Left lung (tissue), 14 donors: ENCODE measurements at places on chromosomes 6 and 20.

GRCh38 chr6:143992285-143992684 is 15.8 kb downstream of the PLAGL1 start:
- H3K4me1 ChIP-seq = no peaks in the 10 kb centered on the region
- H3K4me3 ChIP-seq = no peak overlapping the region
- H3K36me3 ChIP-seq = no peaks in the 10 kb centered on the region
- no peak overlapping the region for H3K27ac ChIP-seq
- H3K27me3 ChIP-seq = no peaks in the 10 kb centered on the region
- DNase-seq = no peak

DNA sequence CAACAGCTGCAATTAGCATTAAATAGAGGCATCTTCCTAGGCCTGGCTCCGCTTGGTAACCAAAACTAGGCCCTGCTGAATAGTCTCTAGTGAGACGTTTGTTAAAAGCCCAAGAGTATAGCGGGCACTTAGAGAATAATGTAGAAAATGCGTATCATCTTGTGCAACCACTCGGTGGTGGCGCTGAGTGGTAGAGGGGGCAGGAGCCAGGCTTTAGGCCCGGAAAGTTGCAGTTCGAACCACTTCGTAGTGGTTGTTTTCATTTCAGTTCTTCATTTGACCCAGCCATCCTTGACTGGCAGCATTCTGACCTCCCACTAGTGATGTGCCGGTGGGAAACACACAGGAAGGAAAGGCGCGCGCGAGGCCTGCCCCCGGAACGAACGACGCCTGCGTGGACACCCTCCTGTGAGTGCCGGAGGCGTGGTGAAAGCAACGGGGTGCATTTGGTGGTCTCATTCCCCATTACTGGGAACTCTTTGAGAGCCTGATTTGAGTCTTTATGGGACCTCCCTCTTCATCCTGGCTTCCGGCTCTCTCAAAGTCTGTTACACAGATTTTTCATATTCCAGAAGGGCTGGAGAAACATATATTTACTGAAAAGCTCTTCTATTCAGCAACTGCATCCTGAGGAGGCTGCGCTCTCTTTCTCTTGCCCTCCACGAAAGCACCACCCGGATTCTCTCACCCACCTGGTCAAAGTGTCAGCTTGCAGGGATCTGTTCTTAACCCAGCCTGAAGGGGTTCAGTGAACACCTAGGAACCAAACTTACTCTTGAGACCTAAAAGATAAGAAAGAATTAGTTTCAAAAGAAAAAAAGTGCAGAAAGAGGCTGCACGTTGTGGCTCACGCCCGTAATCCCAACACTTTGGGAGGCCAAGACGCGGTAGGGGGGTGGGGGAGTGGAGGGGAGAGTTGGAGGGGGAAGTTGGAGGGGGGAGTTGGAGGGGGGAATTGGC is 18.2 kb downstream of the GPX5 start:
- no peaks in the 10 kb centered on the region for H3K36me3 ChIP-seq
- no peak overlapping the region for H3K27ac ChIP-seq
- DNase-seq = no peak

DNA sequence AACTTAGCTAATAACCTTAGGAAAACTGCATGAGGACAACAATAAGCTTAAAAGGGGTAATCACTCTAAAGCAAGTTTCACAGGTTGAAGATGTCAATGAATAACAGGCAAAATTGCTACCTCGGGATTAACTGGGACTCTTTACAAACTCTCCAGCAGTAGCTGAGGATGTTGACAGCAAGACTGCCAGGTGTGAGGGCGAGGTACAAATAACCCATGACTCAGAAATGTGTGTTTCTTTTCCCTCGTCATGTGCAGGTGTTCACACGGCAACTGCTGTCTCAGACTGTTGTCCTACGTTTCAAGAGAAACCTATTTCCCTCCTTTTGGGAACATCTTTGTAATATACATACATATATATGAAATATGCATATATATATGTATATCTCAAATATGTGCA is 15.9 kb downstream of the BCAS1 start:
- no peak for DNase-seq
- no peaks in the 10 kb centered on the region for H3K36me3 ChIP-seq
- no peak overlapping the region for H3K27ac ChIP-seq
- H3K4me3 ChIP-seq = no peak overlapping the region
- H3K27me3 ChIP-seq = no peaks in the 10 kb centered on the region

DNA sequence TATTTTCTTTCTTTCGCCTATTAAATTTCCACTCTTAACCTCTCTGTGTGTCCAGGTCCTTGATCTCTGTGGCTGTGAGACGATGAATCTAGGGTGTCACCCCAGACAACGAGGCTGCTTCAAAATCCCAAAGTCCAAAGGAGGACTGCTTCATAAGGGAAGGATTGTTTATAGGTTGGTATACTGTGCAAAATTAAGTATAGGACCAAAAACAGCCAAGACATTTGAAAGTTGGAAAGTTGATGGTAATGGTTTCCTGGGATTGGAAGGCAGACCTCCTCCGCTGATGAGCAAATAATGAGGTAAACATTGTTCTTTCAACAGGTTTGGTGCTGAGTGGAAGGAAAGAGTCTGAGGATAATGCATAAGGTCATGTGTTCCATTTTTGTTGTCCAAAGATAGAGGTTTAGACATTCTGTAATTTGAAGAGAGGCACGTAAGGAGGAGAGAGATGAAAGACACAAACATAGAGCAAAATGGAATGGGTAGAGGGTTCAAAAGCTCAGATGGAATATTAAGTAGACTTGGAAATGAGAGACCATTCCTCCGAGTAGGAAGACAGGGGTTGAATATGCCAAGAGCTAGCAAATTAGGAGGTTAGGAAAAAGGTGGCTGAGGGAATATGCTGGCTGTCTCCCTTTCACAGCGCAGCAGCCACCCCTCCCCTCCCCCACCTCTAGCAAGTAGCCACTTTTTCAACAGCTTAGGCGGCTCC is 24.8 kb downstream of the ZNF311 start:
- no peaks in the 10 kb centered on the region for H3K4me1 ChIP-seq
- no peaks in the 10 kb centered on the region for H3K36me3 ChIP-seq
- peaks cover 15% of the 10 kb centered on the region for H3K27me3 ChIP-seq
- H3K4me3 ChIP-seq = peak overlapping the region; percentile 43
- no peak for DNase-seq

DNA sequence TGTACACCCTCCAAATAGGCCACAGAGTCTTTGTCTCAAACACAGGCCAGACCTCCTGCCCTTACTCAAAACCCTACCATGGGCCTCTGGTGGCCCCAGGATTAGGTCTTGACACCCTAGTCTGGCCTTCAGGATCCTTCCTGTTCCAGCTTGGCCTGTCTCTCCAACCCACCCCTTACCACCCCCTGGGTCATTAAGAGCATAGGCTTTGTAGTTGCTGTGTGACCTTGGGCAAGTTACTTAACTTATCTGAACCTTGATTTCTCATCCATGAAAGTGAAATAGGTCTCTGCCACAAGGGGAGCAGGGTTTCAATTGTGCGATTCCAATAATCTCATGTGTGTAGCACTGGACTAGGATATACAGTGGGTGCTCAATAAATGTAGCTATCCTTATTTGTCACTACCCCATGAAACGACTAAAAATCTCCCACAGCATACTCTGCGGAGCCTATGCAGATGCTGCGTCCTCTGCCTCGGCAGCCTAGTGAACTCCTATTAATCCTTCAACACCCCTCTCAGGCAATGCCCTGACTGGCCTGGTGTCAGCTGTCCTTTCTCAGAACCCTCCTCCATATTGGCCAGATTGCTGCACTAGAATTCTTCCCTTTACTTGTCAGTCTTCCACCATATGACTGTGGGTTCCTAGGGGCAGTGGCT is 39.7 kb upstream of the NOL4L start:
- H3K27ac ChIP-seq = no peak overlapping the region
- H3K4me1 ChIP-seq = peaks cover 11% of the 10 kb centered on the region
- no peak overlapping the region for H3K4me3 ChIP-seq
- peaks cover 39% of the 10 kb centered on the region for H3K27me3 ChIP-seq
- H3K36me3 ChIP-seq = no peaks in the 10 kb centered on the region
- no peak for DNase-seq

DNA sequence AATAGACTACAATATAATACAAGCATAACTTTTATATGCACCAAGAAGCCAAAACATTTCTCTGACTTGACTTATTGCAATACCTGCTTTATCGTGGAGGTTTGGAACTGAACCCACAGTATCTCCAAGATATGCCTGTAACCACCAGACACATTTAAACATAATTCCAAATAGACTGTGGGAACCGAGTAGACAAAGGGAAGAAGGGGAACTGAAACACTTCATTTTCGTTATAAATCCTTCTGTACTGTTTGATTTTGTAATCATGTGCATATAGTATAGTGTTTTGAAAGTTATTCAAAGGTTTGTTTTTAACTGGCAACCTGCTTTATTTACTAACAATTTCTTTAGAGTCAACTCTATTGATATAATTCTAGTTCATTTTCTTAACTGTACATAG is 154.9 kb upstream of the BEND6 start:
- no peaks in the 10 kb centered on the region for H3K36me3 ChIP-seq
- H3K4me3 ChIP-seq = no peak overlapping the region
- no peak overlapping the region for H3K27ac ChIP-seq
- DNase-seq = no peak
- H3K27me3 ChIP-seq = no peaks in the 10 kb centered on the region

DNA sequence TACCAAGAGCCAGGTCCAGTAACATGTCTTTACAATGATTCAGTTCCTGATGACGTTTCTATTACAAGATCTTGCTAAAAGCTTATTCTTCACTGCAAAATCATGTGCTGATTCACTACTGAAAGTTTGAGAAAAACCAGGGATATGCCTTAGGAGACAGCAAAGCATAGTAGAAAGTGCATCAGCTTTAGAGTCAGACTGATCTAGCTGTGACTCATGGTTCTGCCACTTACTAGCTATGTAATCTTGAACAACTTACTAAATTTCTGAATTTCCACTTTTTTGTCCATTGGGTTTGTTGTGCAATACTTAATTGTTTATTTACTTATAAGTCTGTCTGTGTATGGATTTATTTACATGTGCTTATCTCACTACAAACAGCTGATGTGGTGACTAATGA is 198.5 kb upstream of the RSPO3 start:
- no peak for DNase-seq
- H3K4me3 ChIP-seq = no peak overlapping the region
- no peaks in the 10 kb centered on the region for H3K36me3 ChIP-seq
- H3K4me1 ChIP-seq = no peaks in the 10 kb centered on the region
- no peaks in the 10 kb centered on the region for H3K27me3 ChIP-seq

GRCh38 chr6:44733126-44733525 is 345.6 kb downstream of the CDC5L start:
- DNase-seq = no peak
- H3K4me1 ChIP-seq = peaks cover 4% of the 10 kb centered on the region
- H3K4me3 ChIP-seq = no peak overlapping the region
- no peaks in the 10 kb centered on the region for H3K27me3 ChIP-seq
- no peaks in the 10 kb centered on the region for H3K36me3 ChIP-seq

DNA sequence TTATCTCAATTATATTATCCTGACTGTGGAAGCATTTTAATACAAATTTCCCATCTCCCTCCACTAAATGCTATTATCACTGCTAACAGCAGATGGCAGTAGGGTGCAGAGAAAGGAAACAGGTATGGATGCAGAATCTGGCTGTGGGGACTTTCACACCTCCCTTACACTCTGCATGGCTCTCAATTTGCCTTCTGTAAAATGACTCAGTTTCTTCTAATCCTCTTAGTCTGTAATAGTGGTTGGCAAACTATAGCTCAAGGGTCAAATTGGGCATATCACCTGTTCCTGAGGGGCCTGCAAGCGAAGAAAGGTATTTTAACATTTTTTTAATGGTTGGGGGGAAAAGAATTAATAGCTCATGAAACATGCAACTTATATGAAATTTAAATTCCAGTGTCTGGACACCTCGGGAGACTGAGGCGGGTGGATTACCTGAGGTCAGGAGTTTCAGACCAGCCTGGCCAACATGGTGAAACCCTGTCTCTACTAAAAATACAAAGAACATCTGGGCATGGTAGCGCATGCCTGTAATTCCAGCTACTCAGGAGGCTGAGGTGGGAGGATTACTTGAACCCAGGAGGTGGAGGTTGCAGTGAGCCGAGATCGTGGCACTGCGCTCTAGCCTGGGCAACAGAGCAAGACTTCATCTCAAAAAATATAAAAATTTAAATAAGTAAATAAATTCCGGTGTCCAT is 83.5 kb downstream of the ZMYND8 start:
- DNase-seq = peak; percentile 74
- no peak overlapping the region for H3K4me3 ChIP-seq
- peaks cover 62% of the 10 kb centered on the region for H3K36me3 ChIP-seq
- peaks cover 15% of the 10 kb centered on the region for H3K4me1 ChIP-seq
- peak overlapping the region; percentile 69 for H3K27ac ChIP-seq
- H3K27me3 ChIP-seq = no peaks in the 10 kb centered on the region

DNA sequence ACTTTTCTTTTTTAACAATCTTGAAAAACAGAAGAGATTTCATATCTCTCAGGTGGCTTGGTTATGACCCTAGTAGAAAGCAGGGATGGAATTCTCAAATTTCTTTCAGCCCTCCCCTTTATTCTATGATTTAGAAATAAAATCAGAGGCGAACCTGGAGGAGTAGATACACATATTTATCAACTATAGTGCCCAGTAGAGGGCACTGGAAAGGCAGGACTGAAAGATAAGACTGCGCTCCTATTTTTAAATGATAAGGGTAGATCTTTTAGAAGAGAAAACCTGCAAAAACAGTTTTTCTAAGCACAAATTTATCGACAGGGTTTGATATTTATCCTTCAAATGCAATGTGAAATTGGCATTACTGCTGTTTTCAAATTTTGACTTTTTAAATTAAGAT is 1296.6 kb downstream of the EPHA7 start:
- H3K27me3 ChIP-seq = no peaks in the 10 kb centered on the region
- H3K4me3 ChIP-seq = no peak overlapping the region
- no peak for DNase-seq
- H3K4me1 ChIP-seq = no peaks in the 10 kb centered on the region
- no peak overlapping the region for H3K27ac ChIP-seq

DNA sequence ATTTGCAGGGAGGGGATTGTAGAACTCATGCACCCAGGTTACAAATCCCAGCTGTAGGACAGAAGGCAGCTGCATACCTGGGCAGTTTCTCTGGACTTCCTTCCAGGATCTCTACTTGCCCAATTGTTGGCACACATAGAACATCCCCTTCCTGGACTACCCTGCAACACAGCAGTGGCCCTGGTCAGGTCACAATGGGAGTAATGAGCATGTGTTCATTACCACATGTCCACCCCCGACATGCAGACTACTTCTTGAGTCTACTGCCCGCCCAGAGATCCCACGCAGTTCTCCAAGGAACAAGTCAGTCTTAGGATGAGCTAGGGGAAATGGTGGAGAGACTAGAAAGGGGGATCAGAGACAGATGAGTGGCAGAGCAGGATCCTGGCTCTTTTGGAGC is 5.1 kb downstream of the PEX6 start:
- H3K27me3 ChIP-seq = no peaks in the 10 kb centered on the region
- H3K27ac ChIP-seq = no peak overlapping the region
- DNase-seq = no peak
- H3K4me1 ChIP-seq = peaks cover 29% of the 10 kb centered on the region
- no peaks in the 10 kb centered on the region for H3K36me3 ChIP-seq
